PC-9 (cell line): ENCODE measurements at places on chromosomes 2 and 18. TPM values are rescaled to one million over a fixed set of nuclear protein-coding genes. Genes with fewer than 3 reads are reported as not detected.

The HRH4 gene
- total RNA-seq, result 0.18 TPM in 1 of 2 replicates, not detected in the other

- DNase-seq, result no peak
Measured at GRCh38 chr2:129087133-129087813, 768.6 kb upstream of the HS6ST1 start.

DNA sequence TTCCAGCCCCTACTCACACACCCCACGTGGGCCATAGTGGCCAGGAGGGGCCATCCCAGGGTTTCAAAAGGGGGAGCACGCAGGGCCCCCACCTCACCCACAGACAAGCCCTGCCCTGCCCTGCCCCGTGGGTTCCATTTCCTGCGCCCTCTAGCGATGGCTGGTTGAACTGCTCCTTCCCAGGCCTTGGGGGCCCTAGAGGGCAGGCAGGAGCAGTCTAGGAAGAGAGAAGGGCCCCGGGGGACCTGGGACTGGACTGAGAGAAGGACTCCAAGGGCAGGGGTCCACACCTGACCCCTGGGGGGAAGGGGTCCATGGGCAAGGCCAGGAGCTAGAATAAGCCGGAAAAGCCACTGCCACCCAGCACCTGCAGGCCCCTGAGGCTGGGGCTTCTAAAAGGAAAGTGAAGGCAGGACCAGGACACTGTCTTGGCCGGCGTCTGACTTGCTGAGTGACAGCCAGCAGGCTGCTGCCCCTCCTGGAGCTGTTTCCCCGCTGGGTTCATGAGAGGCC is 10.1 kb downstream of the CYP26B1 start:
- peak; percentile 69 for DNase-seq

DNA sequence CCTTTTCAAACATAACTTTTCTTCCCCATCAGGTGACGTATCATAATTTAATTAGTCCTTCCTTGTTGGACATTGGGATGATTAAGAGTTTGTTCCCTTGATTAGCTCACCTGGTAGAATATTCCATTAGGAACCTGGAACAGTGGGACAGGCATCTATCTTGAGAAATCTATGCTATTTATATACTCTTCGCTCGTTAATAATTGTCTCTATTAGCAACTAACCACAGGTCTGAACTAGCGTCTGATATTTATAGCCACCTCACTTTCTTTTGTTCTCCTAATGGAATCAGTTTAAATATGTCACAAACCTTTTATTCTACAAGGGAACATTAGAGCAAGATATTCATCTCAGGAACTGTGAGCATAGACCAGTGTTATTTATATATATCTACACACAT is 79.8 kb downstream of the MAPK4 start:
- DNase-seq, result no peak

GRCh38 chr2:106095478-106096298 is 98.4 kb downstream of the UXS1 start:
- DNase-seq, result no peak

DNA sequence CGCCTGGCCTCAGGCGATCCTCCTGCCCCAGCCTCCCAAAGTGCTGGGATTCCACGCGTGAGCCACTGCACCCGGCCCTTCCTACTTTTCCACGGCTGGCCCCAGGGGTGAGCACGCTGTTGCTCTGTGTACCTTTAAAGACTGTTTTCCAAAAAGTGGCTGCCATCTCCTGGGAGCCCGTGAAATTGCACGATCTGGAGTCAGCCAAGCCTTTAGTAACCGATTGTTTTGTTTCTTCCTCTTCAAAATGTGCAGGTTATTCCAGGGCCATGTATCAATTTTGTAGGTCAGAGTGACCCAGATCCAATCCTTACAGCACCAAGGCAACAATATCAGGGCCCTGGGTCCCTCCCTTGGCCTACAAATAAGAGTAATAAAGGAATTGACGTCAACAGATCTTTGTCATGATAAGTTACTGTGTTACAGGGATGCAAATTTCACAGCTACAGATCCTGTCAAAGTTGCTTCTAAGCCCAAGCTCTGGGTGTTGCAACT is 135.6 kb upstream of the ZNF236 start:
- DNase-seq, result peak; percentile 26

DNA sequence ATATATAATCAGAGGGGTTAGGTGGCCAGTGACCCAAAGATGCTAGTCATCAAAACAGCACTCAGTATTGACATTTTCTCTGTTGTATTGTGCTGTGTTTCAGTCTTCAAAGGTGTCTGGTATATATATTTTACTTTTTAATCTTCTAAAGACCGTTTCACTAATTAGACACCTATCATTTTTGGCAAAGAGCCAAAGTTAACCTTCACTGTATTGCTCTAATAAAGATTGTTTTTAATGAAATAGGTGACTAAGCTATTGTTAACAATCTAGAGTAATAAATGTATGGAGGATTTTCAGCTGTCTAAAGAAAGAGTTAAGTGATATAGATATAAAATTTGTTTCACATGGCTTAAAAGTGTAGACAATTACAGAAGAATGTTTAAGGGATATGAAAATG is 264.0 kb downstream of the CNTNAP5 start:
- no peak for DNase-seq

DNA sequence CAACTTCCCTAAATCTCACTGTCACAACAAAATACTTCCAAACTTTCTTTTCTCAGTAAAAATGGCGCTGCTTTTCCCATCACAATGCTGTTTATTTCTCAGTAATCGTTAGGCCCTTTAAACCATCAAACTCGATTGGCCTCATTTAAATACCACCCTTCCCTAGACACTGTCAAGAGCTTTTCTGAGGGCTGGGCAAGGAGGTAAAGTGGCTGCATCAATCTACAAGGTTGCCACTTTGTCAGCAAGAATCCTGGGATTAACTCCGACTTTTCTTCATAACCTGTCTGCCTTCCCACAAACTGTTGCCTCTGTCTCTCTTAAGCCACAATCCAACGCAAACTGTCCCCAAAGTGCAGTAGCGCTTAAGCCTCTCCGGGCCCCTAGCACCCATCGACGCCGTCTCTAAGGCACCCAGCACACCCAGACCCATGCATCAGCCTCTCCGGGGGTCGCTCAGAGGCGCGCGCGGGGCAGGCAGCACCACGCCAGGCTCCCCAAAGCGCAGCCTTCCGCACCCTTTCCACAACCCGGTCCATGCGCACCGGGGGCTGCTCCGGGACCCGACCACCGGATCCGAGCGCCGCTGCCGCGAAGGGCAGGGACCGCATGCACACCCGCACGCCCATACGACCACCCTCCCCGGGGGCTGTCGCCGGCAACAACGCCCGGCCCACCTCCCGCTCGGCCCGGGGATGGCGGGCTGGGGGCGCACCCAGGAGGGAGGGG is 683 bp downstream of the MBOAT2 start:
- no peak for DNase-seq

GRCh38 chr2:150485871-150486538 is 1.5 kb downstream of the RND3 start:
- DNase-seq, result peak; percentile 71

GRCh38 chr2:127465258-127465657 is 47.0 kb downstream of the PROC start:
- peak; percentile 8 for DNase-seq

The TMEM198 gene
- total RNA-seq, result 3.6 and 5.8 TPM in 2 replicates

GRCh38 chr18:46031741-46032140 is 40.3 kb downstream of the PSTPIP2 start:
- DNase-seq, result no peak

DNA sequence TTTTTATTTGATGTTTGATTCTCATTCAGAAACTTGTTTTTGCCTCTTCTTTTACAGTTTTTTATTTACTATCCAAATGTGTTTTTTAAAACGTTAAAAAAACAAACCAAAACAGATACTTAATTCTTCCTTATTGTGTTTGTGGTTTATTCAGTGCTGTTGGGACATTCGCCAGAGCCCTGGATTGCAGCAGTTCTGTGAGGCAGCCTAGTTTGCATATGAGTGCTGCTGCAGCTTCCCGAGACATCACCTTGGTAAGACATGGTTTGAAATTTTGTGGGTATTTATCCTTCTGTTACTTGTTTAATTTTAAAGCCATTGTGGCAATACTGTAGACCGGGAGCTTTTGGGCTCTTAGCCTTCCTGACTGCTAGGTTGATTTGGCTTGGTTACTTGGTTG is 91.2 kb downstream of the MTA3 start:
- DNase-seq, result no peak

DNA sequence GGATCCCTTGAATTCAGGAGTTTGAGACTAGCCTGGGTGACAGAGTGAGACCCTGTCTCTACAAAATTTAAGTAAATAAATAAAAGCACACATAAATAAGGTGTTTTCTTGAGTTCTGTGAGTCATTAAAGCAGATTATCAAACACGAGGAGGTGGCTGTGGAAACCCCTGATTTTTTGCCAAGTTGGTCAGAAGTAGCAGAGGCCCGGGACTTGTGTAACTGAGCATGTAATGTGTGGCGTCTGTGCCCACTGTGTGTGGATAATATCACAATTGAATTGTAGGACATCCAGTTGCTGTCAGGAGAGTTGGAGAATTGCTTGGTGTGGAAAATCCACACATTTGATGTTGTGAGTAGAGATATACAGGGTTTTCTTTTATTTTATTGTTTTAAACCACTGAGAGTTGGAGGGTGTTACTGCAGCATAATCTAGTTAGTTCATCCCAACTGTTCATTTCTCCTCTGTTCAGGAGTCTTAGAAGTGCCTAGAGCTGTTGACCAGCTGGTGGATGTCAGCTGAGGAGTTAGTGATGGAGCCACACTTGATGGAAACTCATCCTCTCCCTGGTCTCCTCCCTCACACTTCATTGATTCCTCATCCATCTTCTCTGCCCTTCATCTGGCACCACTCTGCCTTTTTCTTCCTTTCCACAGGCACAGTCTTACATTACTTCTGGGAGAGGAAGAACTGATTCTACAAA is 45.9 kb upstream of the RHOB start:
- DNase-seq, result no peak

DNA sequence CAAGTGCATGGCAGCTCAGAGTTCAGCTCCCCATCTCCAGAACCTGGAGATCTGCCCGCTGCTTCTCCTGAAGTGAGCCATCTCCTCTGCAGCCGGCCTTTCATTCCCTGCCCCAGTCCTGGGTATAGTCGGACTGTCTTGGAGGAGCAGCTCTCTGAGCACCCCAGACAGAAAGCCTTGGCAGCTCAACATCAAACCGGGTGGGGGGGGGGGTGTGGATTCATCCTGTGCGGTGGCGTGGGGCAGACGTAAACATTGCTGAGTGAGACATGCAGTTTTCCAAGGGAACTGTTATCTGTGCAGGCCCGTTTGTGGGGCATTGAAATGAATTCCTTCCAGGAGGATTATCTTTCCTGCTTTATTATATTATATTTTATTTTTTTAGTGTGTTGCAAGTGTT is 125.9 kb upstream of the MYCN start:
- no peak for DNase-seq

DNA sequence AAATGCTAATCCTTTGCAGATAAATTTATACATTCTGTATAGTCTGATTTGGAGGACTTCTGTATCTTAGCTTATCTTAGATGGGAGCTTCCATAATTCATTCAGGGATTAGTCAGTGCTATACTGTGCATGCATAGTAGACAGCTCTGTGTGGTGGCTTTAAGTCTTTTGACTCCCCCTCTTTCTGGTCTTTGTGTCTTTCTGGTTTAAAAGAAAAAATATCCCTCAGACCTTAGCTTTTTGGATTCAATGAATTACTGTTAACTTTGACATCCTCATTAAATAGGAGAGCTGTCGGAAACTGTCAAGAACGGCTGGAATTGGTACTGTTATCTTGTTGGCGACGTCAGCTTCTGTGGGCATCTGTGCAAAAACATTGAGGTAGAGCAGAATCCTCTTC is 130.4 kb downstream of the SPTBN1 start:
- DNase-seq, result no peak

GRCh38 chr2:232761301-232761907 is 15.0 kb downstream of the KCNJ13 start:
- peak; percentile 71 for DNase-seq

The NT5DC4 gene
- total RNA-seq, result 6.1 and 6.5 TPM in 2 replicates

The LDLRAD4 gene
- total RNA-seq, result 1.2 and 1.7 TPM in 2 replicates

The POTEJ gene
- not detected in 2 replicates for total RNA-seq

DNA sequence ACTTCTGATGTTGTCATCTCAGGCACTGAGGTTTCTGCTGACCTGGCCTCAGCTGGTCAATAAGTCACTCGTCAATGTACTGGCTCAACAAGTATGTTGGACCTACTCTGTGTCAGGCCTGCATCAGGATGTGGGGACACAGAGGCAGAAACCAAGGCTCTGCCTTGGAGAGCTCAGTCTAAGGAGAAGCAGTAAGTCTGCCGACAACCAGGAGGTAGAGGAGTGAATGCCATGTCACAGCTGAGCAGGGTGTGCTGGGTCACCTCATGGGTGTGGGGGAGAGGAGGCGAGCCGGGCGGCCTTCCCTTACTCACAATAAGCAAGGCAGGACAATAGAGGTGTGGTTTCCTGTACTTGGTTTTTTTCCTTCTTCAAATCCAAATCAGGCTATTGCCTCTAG is 75.8 kb downstream of the COLEC12 start:
- DNase-seq, result no peak

- no peak for DNase-seq
Measured at GRCh38 chr18:33937270-33937816, 287.4 kb downstream of the NOL4 start.

The VWA3B gene
- total RNA-seq, result not detected in 2 replicates

The ATP5MC3 gene
- 450 and 528 TPM in 2 replicates for total RNA-seq

DNA sequence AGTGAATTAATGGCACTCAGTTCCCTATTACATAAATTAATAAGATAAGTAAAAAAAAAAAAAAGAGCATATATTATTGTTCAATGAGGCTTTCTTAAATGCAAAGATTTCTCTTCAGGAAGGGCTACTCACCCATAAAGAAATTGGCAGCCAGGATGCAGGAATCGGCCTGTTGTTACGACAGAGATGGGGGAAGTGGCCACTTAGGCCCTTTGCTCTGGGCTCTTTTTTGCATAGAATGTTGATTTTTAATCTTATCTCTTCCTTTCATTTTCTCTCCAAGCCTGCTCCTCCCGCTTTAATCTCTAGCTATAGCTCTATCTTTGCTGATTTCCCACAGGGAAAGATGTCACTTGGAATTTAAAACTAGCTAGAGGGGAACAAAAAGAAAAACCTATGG is 391.8 kb upstream of the CRIM1 start:
- no peak for DNase-seq

- DNase-seq, result no peak
Measured at GRCh38 chr2:104975851-104976250, 62.0 kb upstream of the MRPS9 start.

GRCh38 chr2:104864280-104865095 is 10.6 kb downstream of the POU3F3 start:
- no peak for DNase-seq

The RSAD2 gene
- total RNA-seq, result not detected in 2 replicates

GRCh38 chr2:205731583-205731981 is 49.3 kb downstream of the NRP2 start:
- no peak for DNase-seq
